ENCODE measurements at places on chromosomes 3 and 15. TPM values are rescaled to one million over a fixed set of nuclear protein-coding genes. Genes with fewer than 3 reads are reported as not detected.

GRCh38 chr15:96337365-96338023 lies 7.0 kb downstream of the NR2F2 start:
- no peak for DNase-seq

DNA sequence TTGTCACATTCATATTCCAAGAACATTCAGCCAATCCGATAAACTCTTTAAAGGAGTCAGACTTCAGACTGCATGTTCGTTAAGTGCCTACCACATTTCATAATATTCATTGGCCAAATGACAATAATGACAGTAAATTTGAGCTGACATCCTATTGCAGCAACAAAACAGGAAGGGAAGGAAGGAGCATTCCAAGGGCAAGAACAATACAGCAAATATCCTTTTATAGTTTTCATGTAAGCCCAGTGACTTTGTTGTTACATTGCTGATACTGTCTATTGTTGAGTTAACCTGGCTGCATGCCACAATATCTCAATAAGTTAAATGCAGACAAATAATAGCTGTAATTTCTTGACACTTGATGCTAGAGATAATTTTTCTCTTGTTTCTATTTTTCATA lies 16.4 kb upstream of the CBLB start:
- no peak for DNase-seq

DNA sequence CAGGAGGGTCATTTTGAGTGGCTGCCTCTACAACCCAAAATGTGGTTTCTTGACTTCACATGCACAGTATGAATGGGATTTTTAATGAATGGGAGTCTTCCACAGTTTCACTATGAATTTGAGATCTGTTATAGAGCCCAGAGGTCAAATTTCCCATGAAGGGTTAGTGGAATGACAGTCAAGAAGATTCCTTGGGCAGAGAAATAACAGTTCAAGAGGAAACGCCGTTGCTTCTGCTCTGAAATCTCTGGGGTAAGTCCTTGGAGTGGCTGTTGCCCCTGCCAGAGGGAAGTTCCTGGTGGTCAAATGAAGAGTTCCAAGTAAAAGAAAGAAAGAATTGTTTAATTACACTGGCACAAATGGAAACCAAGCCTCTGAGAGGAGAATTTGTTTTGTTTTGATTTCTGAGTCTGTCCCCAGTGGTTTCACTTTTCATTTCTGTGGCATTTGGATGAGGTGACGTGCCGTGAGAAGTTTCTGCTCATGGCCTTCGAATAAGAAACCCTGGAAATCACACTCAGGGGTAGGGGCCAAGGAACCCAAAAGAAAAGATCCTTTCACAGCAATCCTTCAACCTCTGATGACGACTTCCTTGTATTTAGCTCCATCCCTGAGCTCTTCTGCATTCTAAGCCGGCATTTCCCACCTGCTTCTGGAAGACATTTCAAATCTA lies 77.5 kb upstream of the IL12A start:
- peak; percentile 67 for DNase-seq

DNA sequence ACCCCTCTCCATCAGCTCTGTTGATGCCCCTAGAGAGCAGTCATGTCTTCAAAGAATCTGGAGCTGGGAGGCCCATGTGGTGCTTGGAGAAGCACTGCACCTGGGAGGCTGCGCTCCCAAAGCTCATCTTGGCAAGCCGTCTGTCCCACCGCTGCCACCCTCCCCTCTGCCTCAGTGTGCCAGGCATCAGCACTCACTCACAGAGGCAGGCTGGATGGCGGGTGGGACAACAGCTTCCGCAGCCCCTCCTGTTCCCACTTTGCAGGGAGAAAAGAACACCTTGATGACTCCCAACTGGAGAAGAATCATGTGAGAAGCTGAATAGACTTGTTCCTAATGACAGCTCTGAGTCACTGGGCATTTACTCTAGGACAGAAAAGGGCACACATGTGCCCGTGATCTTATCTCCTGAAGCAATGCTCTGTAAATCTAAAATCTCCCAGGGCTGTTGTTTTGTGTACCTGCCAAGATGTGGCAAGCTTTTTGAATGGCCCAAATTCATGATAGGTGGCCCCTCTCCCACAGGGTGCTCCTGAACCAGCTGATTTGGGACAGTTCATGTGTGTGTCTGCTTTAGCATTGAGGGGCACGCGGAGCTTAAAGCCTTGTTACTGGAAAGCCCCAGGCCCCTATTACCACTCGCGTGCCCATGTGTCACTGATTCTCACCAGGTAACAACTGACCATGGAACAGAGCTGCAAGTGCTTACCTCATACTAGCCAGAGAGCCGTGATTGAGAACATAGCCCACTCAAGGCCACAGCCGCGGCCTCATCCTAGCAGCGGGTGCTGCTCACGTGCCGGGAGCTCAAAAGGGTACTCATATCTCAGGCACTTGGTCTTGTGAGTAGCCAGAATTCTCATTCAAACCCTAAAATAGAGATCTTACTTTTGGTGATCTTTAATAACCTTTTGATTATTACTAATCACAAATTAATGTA lies 104.4 kb downstream of the DNAJB8 start:
- DNase-seq = no peak

Gene EFHB
- total RNA-seq = 1.6 TPM

Gene TTLL13
- not detected for total RNA-seq

Measured in RPMI7951 (cell line).